ENCODE measurements at places on chromosomes 13 and 19.
A peak's percentile ranks its signal among the peaks of the same experiment; 100 is the strongest.

- peak; percentile 43 for DNase-seq
Measured at GRCh38 chr19:49442354-49442753, 1.0 kb upstream of the SLC17A7 start.

- no peak for DNase-seq
Measured at GRCh38 chr13:109735436-109735966, 50.9 kb downstream of the IRS2 start.

GRCh38 chr13:103328899-103329298 lies 262.7 kb upstream of the SLC10A2 start:
- no peak for DNase-seq

DNA sequence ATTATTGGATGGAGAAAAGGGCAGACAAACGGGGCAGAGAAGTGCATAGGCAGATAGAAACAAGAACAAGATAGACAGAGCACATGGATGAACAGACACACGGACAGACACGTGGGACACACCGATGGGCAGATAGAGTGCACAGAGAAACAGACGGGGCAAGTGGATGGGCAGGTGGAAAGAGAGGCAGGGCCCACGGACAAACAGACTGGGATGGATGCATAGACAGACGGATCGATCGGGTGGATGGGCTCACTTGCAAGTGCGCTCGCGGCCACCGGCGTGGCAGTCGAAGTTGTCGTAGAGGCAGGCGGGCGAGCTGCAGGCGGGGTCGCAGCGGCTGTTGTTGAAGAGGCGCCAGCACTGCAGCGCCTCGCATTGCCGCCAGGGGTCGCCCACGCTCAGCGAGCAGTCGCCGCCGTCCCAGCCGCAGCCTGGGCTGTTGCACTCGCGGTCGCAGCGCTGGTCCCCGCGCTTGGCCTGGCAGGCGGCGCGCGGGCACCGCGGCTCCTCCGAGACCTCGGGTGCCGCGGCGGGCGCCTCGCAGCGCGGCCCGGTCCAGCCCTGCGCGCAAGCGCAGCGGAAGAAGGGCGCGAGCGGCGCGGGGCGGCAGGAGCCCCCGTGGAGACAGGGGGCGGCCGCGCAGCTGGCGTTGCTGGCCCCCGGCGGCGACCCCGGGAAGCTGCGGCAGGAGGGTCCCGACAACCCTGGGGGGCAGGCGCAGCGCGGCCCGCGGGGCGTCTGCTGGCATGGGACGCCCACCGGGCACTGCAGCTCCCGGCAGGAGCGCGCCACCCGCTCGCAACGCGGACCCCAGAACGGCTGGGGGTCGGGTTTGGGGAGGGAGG lies 23.3 kb downstream of the NOTCH3 start:
- peak; percentile 84 for DNase-seq

- DNase-seq, result no peak
Measured at GRCh38 chr13:112892426-112893206, 76.4 kb upstream of the MCF2L start.

DNA sequence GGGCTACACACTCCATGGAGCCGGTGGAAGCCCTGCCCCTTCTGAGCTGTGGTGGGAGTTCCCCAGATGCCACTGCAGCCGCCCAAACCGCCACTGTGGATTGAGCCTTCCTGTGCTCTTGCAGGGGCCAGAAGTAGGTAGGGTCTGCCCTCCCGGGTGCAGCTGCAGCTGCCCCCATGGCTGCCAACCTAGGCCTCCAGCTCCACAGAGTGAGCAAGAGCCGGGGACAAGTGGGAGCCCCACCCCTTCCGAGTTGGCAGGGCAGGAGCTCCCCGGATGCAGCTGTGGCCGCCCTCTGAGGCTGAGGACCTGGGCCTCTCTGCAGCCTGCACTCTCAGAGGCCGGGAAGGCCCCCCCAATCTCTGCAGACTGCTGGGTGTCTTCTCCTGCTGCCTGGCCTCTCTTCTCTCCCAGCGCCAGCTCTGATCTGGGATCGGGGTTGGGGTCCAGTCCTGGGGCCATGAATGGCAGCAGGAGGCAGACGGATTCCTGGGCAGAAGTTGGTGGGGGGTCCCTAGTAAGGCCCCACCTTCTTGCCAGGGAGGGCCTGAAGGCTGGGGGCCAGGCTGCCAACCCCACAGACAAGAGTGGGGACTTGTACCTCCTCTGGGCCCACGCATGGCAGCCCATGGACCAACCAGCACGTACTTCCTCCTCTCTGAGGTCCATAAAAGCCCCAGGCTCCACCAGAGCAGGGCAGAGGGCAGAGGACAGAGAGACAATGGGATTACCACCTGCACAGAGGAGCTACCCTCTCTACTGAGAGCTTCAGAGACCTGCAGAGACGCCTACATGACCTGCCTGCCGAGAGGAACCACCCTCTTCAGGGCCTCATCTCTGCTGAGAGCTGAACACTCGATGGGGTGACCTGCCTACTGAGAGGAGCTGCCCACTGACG lies 28.9 kb downstream of the AP2S1 start:
- DNase-seq, result peak; percentile 78

- no peak for DNase-seq
Measured at GRCh38 chr19:58480481-58480830, 4.3 kb downstream of the ZNF446 start.

DNA sequence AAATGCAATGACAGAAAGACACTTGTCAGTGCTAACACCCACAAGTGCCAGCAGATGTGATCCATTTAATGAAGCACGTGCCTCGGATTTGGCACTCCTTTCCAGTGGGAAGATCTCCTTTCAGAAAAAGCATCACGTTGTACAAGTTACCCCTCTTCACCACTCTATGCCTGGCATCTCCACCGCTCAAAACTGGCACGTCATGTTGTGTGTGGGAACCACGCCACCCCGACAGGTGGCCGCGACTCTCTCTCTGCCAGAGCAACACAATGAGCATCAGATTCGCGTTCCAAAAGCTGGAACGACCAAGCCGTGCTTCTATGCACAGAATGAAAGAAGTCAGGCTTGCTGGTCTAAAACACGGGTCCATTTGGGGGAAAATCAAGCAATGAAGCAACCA lies 24.3 kb downstream of the TMTC4 start:
- DNase-seq, result no peak

DNA sequence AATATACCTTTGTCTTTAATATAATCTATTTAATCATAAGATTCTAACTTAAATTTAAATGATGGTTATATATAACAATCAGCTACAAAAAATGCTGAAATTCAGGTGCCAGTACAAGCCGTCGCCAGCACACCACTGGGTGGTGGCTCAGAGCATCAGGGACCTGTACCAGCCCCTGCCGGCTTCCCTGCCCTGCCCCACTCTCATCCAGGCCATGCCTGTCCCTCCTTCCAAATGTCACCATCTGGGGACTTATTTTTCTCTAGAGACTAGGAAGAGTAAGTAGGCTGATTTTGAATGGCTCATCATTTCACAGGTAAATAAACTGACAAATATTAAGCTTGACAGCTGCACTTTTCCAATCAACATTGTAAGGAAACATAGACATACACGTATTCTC lies 1.6 kb downstream of the METTL21C start:
- DNase-seq, result no peak

GRCh38 chr13:48159401-48159800 lies 64.5 kb upstream of the MED4 start:
- no peak for DNase-seq

GRCh38 chr19:18007917-18008673 lies at the start of gene ARRDC2:
ARRDC2 (plus strand) TSS chr19:18008170; CDS start chr19:18008311, 141 bp downstream.
- DNase-seq, result peak; percentile 90

DNA sequence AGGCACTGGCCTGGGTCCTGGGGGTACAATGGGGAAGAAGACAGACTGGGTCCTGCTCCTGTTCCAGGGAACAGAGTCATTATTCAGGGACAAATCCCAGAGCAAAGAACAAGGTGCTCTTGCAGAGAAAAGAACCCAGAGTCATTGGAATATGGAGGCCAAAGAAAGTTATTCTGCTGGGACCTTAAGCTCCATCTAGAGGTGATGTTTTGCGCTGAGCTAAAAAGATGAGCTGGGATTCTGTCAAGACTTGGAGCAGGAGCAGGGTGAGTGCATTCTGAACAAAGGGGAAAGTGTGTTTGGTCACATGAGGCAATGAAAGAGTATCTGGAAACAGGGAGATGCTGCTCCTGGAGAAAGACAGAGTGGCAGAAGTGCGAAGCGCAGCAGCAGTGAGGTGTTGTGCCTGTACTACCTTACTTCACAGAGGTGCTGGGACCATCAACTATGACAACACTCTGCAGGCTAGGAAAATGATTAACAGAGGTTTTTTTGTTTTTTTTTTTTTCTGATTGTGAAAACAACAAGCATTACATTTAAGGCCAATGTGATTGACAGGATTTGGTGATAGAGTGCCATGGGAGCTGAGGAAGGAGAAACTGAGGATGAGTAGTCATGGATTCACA lies 95.3 kb upstream of the TNFSF11 start:
- no peak for DNase-seq

DNA sequence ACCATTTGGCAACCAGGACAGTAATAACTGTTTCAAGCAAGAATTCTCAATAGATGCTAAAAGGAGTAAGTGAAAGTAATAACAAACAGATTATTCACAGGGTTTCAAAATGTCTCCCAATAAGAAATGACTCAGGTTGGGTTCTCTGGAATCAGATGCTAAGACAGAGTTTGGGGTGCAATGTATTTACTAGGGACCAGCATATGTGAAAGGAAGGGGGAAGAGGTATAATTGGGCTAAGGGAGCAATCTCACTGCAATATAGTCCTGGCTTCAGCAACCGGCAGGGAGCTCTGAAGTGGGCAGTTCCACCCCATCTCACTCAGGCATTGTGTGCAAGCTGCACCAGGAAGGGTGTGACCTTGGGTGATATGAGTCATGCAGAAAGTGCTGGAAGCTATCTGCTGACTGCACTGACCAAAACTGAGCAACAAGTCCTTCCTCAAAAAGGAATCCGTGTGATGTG lies 23.4 kb downstream of the ZDHHC20 start:
- peak; percentile 75 for DNase-seq

- no peak for DNase-seq
Measured at GRCh38 chr13:24040835-24041234, 119.7 kb upstream of the SPATA13 start.

- DNase-seq, result peak; percentile 76
Measured at GRCh38 chr19:15551293-15552004, 43.1 kb downstream of the CYP4F22 start.

All from activated CD4-positive, alpha-beta memory T cell treated with anti-CD3 and anti-CD28 coated beads, Interleukin-2, amount 10 ng/mL, durations not matched to agents 7 days and 5 days (primary cell).